ENCODE measurements at places on chromosomes 16 and 17.
A peak's percentile ranks its signal among the peaks of the same experiment; 100 is the strongest.

DNA sequence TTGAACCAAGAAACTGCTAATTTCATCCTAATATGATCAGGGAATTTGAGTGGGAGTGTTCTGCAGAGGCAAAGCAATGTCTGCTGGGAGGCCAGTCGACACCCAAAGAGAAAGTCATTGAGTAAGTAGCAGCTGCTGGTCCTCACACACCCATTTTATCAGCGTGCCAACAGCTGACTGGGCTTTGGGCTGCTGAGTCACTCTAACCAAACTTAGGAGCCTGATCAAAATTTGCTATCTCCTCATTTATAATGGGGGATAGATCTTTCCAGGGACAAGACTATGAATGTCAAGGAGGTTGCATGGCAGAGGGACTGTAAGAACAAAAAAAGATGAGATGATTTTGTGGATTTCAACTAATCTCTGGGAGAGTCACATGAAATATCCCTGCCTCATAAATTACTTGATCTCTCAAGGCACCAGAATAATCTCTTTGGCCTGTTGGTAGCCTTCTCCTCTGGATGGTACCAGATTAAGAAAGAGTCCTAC, 32.9 kb downstream of the CPSF4L start:
- DNase-seq, result no peak

- DNase-seq, result no peak
These were observed 5.0 kb downstream of the SEC14L1 start for GRCh38 chr17:77145612-77146245.

DNA sequence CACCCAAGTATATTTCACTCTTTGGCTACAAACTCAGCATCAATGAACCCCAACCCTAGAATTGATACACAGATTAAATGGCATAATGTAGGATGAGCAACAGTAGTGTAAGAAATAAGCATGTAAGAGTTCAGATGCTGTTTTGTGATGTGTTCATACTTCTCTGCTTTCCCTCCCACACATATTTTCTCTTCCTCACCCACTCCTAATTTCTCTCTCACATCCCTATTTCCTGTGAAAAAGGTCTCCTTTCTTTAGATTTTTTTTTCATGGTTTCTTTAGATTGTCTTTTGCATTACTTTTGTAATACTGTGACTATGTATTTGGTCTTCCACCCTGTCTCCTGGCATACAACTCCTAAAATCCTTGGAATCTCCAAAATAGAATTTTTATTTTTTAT, 21.7 kb downstream of the CREBBP start:
- no peak for DNase-seq

DNA sequence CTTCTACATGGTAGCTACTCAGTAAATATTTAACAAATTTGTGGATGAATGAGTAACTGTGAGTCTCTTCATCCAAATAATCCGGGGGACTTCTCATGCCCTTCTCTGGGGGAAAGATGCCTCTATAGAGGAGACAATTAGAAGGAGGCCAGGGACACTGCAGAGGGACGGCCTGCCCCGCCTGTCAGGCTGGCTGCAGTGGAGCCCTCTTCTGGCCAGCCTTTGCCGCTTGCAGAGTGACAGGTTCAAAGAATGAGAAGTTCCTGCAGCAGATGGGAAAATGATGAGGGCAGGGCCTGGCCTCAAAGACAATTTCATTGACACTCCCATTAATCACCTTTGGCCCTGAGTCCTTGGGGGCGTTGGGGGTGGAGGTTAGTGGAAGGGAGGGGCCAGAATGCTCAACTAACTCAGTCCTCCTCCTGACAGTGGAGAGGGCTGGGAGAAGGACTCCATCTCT, 339.0 kb downstream of the MAF start:
- DNase-seq, result peak; percentile 6

- DNase-seq, result no peak
These were observed 78.5 kb upstream of the ELAC2 start for GRCh38 chr17:13096291-13096690.

- no peak for DNase-seq
These were observed 950.8 kb upstream of the GOT2 start for GRCh38 chr16:59684911-59685310.

DNA sequence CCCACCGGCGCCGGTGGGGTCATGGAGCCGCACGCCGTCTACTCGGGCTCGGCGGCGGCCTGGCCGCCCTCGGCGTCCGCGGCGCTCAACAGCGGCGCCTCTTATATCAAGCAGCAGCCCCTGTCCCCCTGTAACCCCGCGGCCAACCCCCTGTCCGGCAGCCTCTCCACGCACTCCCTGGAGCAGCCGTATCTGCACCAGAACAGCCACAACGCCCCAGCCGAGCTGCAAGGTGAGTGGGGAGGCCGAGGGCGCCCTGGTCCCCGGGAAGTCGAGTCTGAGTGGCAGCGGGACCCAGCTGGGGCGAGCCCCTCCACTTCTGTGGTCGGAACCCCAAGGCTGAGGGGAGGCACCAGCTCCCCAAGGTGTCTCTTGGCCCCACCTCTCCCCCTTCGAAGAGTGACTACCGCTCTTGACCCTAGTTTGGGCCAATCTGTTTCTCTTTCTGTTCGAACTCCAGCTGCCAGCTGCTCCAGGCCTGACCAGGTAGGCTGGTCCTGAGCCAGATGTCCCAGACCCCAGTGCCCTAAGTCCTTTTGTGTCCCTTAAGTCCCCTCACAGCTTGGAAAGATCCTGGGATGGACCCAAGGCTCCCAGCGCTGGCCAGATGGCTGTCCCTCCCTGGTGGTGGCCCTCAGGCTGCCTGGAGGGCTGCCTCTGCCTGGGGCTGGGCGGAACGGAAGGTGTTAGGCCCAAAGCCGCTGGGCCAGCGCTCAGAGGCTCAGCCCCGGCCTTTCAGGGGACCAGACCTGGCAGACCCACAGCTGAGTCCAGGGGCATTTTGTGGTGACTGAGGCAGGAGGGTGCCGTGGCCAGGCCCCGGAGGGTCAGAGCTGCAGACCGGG, 1.2 kb downstream of the FOXF1 start:
- no peak for DNase-seq

GRCh38 chr17:71188811-71189492, 931.9 kb upstream of the SOX9 start:
- no peak for DNase-seq

- DNase-seq, result no peak
These were observed 7.6 kb upstream of the GFAP start for GRCh38 chr17:44922746-44923470.

DNA sequence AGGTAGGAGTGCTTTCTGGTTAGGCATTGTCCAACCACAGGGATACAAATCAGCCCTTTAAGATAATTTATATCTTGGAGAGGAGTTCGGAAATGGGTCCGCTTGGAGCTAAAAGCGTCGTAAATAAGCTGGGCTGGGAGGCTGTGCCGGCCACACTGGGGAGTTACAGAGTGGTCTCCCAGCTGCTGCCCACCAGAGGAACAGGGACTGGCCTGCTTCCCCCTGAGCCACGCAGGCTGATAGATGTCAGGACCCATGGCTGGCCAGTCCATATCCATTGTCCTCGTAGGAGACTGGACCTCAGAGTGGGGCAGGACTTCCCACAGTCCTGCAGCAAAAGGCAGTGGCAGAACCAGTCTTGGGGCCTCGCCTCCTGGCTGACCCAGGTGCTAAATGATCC, 12.6 kb upstream of the WSCD1 start:
- DNase-seq, result no peak

- DNase-seq, result no peak
These were observed 1.3 kb downstream of the USP36 start for GRCh38 chr17:78839235-78839761.

- no peak for DNase-seq
These were observed 324.0 kb downstream of the KCNJ2 start for GRCh38 chr17:70493277-70493874.

DNA sequence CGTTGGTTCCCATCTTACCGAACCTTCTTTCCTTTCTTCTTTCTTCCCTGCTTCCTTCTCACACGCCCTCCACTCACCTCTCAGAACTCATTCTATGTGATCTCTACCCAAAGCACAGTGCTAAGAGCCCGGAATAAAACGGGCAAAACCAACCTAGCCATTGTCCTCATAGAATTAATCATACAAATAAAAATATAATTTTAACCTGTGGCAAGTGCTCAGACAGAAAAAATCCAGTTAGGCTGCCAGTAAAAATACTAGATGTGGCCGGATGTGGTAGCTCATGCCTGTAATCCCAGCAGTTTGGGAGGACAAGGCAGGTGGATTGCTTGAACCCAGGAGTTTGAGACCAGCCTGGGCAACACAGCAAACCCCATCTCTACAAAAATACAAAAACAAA, 27.0 kb downstream of the BMERB1 start:
- DNase-seq, result no peak

DNA sequence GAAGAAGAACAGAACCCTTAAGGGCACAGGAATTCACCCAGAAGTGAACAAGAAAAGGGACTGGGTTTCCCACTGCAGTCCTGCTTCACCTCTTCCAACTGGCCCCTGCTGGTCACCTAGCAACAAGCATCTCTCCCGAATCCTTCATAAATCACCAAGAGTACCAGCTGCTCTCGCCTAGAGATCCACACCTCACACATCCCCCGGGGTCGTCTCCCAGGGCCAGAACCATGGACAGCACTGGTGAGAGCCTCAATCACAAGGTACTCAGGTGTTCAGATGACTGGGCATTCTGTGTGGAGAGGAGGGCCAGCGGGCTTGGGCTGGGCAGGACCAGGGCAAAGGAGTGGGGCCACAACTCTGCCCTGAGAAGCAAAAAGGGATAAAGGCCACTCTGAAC, 65.9 kb downstream of the CCT6B start:
- no peak for DNase-seq

DNA sequence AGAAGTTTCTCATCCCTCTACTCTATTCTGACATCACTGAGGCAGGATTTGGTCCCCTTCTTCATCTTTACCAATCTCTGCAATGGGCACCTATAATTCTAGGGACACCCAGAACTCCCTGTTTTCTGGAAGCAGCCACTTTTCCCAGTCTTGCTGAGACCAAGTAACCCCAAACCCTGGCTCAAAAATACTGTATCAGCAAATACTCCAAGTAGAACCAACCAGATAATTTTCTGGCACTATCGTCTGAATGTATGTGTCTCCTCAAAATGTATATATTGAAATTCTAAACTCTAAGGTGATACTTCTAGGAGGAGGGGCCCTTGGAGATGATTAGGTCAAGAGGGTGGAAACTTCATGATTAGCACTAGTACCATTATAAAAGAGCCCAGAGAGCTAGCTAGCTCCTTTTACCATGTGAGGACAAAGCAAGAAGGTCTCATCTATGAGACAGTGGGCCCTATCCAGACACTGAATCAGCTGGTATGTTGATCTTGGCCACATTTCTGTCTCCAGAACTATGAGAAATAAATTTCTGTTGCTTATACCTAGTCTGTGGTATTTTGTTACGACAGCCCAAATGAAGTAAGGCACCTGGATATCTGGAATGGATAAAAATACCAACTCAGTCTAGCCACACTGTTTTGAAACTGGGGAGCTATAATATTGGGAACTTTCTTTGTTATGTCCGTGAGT, 464.4 kb downstream of the CDH11 start:
- no peak for DNase-seq

DNA sequence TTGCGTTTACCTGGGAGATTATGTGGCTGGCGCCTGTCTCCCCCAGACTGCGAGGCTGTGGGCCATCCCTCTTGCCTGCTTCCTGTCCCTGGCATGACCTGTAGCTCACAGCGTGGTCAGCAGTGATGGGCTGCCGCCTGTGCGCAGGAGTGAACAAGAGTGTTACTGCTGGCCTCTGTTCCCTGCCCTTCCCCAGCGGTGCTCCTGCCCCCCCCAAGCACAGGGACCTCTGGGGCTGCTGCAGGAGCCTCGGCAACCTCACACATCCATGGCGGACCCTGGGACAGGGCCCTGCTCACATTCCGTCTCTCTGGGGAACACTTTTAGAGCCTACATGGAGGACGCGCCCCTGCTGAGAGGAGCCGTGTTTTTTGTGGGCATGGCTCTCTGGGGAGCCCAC, 10.6 kb downstream of the TSC2 start:
- DNase-seq, result no peak

All from NCI-H1436 (cell line).